MM.1S (cell line): ENCODE measurements at places on chromosomes 13 and 19.
A peak's percentile ranks its signal among the peaks of the same experiment; 100 is the strongest.

- H3K27me3 ChIP-seq = no peaks in the 10 kb centered on the region
- H3K36me3 ChIP-seq = peaks cover 33% of the 10 kb centered on the region
- H3K4me3 ChIP-seq = peak overlapping the region; percentile 92
Measured at GRCh38 chr19:1275976-1276627, 772 bp downstream of the FAM174C start.

DNA sequence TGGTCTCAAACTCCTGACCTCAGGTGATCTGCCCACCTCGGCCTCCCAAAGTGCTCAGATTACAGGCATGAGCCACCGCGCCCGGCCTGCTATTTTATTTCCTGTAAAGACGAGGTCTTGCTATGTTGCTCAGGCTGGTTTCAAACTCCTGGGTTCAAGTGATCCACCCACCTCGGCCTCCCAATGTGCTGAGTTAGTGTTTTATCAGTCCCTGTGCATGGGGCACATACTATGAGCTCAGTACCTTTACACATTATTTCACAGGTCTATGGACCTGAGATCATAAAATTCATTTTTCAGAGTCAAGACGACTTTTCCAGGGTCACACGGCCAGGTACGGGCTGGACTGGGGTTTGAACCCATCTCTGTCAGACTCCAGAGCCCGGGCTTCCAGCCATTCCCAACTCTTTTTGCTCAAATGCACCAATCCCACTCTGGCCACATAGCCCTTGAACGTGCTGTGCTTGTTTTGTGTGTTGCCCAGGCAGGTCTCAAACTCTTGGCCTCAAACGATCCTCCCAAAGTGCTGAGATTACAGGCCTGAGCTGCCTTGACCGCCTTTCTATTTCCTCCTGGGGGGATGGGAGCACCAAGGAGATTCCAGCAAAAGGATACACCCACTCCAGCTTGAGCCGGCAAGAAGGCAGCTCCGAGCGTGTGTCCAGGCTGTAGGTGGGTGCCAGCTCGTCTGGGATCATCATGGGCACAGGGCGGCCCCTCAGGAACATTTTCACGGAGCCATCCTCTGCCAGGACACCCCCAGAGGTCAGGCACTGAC, 1.1 kb downstream of the EML2 start:
- no peak overlapping the region for H3K27ac ChIP-seq
- H3K27me3 ChIP-seq = no peaks in the 10 kb centered on the region
- H3K4me1 ChIP-seq = peaks cover 4% of the 10 kb centered on the region; the same call in 1 of the 2 replicates

DNA sequence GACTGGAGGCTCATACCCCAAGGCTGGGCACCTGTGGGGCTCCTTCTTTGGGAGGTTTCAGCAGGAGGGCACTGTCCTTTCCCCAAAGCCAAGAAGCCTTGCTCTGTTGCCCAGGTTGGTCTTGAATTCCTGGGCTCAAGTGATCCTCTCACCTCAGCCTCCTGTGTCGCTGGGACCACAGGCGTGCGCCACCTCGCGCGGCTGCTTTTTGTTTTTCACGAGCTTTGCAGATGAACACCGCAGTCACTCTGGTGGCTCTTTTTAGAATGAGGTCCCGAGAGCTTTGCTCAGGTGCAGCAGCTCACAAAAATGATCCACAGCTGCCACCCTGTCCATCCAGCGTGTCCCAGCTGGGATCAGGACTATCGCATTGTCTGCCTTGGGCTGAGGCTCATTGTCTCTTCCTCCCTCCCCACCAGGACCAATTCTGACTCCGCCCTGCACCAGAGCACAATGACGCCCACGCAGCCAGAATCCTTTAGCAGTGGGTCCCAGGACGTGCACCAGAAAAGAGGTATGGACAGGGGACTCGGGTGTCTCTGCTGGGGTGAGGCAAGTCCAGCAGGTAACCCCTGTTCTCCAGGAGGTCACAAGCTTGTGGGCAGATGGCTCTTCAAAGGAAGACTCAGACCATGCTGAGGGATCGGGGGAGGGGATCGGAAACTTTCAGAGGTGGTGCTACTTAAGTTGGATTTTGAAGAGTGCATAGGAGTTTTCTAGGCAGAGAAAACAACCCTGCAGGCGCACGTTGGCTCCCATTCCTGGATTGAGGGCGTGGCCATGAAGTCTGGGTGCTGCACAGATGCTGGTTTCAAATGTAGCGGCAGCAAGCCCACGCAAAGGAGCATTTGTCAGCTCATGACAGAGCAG, 41.5 kb downstream of the COMP start:
- H3K27ac ChIP-seq = no peak overlapping the region
- H3K4me3 ChIP-seq = no peak overlapping the region
- no peaks in the 10 kb centered on the region for H3K36me3 ChIP-seq
- no peak for DNase-seq
- H3K27me3 ChIP-seq = no peaks in the 10 kb centered on the region
- no peaks in the 10 kb centered on the region for H3K4me1 ChIP-seq

- no peaks in the 10 kb centered on the region for H3K27me3 ChIP-seq
- no peak overlapping the region for H3K4me3 ChIP-seq
- DNase-seq = no peak
- H3K27ac ChIP-seq = no peak overlapping the region
- no peaks in the 10 kb centered on the region for H3K4me1 ChIP-seq
Measured at GRCh38 chr13:21949818-21950429, 279.1 kb downstream of the FGF9 start.

DNA sequence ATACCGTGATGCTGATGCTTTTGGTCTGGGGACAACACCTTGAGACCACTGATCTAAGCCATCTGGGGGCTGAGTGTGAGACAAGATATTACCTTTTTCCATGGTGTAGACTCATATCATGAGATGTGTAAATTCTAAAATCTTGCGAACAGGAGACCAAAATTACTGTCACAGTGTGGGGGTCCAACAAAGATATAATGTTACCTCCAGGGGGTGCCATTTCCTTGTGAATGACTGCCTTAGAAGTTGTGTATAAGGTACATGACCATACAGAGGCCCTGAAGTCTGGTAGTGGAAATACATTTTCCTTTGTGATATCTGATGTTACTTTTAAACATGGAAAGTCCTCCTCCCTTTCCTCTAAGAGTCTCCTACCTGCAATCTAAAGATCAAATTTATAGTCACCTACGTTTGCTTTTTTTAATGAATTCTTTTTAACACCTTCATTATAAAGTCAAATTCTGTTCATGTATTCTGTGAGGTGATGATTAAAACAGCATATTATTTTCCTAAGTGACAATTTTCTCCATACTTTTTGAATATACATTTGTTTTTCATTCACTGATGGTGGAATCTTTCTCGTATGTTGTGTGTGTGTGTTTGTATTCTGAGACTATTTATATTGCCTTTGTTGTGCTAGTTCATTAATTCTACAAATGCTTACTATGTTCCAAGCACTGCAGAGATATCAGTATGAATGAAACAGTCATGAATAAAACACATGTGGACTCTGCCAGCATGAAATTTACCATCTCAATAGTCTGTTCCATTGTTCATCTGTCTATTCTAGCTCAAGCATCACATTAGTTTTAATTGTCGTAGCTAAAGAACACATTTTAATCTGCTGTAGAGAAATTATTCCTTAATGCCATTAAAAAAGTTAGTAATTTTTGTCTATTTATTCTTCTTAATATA, 113.7 kb downstream of the RFC3 start:
- no peak overlapping the region for H3K4me3 ChIP-seq
- no peak overlapping the region for H3K27ac ChIP-seq
- no peaks in the 10 kb centered on the region for H3K36me3 ChIP-seq
- DNase-seq = peak; percentile 28
- H3K27me3 ChIP-seq = no peaks in the 10 kb centered on the region
- no peaks in the 10 kb centered on the region for H3K4me1 ChIP-seq

GRCh38 chr19:41324921-41325639, 15.1 kb downstream of the CCDC97 start:
- no peak for DNase-seq
- no peaks in the 10 kb centered on the region for H3K27me3 ChIP-seq
- H3K4me3 ChIP-seq = no peak overlapping the region
- H3K4me1 ChIP-seq = peaks cover 18% of the 10 kb centered on the region
- no peak overlapping the region for H3K27ac ChIP-seq
- no peaks in the 10 kb centered on the region for H3K36me3 ChIP-seq
